T47D (cell line): ENCODE measurements at places on chromosomes 2 and 18.

DNA sequence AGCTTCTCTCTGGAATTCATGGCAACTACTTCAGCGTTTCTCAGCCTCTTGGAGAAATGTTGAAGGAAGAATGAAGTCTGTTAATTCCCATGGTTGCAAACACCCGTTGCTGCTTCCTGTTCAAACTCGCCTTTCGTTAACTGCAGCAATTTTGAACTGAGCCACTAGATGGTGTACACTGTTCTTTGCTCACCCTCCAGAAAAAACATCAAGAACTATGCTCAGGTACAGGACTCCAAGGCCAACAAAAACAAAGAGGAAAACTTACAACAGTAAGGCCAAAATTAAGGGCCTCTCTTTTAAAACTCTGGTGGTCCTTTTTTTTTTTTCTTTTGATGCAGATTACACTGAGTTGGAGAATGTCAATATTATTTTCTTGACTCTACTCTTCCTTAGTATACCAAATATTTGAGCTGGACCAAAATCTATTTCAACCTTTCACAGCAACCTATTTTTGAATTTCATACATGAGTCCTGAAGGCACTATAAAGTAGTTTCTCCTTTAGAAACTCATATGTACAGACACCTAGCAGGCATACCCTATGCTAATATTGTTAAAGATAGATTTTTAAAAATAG is 58.2 kb downstream of the KLHL14 start:
- peak; percentile 21 for DNase-seq

- DNase-seq = peak; percentile 1
These were observed 37.5 kb downstream of the RTP5 start for GRCh38 chr2:241906826-241907570.

- no peak for DNase-seq
These were observed 67.3 kb upstream of the SPATS2L start for GRCh38 chr2:200239216-200239615.

DNA sequence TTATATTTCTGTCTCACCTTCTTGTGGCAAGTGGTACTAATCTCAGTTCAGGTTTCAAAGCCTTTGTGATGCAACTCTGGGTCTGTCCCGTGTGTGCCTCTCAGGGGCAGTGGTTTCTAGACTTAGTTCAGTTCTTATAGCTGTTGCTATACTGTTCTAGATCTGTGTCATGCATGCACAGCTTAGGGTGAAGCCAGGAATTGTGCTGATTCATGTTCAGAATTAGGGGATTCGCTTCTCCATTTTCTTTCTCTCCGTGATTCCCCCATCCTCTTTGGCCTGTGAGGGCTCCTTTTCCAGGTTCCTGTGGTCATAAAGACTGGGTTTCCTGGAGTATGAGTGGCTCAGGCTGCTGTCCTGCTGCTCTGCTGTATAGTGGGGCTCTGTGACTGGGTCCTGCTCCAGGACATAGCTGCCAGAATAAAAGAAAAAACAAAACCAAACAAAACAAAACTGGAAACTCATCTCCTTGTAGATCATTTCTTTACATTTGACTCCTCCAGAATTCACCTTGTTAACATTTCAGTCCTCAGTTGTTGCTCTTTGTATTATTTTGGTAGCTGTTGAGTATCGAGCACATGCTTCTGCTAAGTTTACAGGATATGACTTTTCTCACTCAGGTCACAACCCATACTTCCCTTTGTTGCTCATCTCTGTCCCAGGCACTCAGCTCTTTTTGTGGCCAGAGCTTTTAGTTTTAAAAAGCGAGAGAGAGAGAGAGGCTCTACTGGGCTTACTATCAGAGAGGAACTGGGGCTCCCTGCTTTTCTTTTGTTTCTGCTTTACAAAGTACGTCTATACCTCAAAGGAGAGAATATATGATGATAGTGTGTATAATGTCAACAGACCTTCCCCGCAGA is 34.2 kb downstream of the CERS6 start:
- no peak for DNase-seq

- no peak for DNase-seq
These were observed 18.2 kb downstream of the SNORC start for GRCh38 chr2:232888099-232888836.

DNA sequence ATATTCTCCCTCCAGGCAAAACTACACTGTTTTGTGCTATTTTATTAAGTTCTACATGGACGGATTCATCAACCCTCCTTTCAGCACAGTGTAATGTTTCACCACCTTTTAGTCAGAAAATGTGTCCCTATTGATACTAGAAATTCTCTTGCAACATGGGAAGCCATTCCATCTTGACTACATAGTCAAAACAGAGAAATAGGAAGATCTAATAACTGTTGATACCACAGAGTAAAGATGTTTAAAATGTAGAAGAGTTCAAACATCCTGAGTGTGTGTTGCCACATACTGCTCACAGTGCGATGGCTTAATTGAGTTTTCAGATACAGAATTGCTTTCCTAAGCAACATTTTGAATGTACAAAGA is 492.2 kb upstream of the RAB12 start:
- DNase-seq = no peak

DNA sequence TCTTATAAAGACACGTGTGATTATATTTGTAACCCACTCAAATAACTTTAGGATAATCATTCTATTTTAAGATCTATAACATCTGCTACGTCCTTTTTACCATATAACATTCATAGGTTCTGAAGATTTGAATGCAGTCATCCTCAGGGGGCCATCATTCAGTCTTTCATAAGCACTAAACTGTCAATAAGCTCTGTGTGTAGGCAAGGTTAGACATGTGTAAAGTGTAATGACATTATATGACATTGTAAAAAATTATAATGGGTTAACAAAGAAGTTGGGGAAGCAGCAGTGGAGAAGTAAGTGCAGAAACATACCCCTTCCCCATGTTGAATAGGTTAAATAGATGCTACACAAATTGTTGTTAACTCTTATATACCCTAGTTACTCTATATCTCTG is 845.9 kb downstream of the ERBB4 start:
- DNase-seq = no peak

- DNase-seq = no peak
These were observed 61.3 kb upstream of the NXPH2 start for GRCh38 chr2:138841459-138841858.

GRCh38 chr2:178193496-178193822 is 853 bp upstream of the OSBPL6 start:
- DNase-seq = peak; percentile 71

DNA sequence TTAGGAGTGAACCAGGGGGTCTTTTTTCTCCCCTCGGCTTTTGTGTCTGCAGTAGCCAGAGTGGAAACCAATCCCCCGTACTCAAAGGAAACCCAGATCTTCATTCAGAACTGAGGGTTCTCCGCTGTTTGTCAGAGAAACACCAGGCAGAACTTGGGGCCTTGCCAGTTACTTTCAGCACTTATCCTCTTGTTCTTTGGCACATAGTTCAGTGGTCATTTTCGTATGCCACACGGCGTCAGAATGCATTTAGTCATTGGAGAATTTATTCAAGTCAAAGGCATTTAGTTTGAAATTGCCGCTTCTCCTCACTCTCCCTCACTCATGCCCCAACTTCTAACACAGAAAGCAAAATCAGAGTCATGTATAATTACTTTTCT is 102.9 kb downstream of the CABLES1 start:
- DNase-seq = no peak

GRCh38 chr2:38578832-38579231 is 23.9 kb downstream of the HNRNPLL start:
- DNase-seq = no peak

- DNase-seq = no peak
These were observed 66.1 kb upstream of the ATG16L1 start for GRCh38 chr2:233185330-233185729.

- no peak for DNase-seq
These were observed 230.7 kb downstream of the HAUS1 start for GRCh38 chr18:46334868-46335281.

- no peak for DNase-seq
These were observed 28.3 kb downstream of the KIF5C start for GRCh38 chr2:148903294-148903693.

- DNase-seq = peak; percentile 28
These were observed 674 bp downstream of the PTPN4 start for GRCh38 chr2:119760237-119760955.

DNA sequence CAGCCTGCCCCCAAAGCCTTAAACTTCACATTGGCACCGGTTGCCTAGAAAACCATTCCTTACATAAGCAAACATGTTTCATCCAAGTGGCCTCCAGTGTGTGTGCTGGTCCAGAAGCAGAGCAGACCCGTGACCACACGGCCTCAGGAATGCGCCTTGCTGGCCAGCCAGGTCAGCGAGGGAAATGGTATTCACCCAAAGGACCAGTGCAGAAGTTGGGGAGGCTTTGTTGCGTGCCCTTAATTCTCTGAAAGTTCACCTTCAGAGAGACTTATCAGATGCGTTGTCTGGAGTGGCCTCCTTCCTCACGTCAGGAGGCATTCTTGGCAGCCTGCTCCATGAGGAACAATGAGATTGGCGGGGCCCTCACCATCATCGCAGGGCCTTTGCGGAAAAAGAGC is 25.9 kb downstream of the NRP2 start:
- no peak for DNase-seq

- DNase-seq = no peak
These were observed 112.2 kb downstream of the CPO start for GRCh38 chr2:207051385-207051965.

GRCh38 chr2:202237787-202238233 is 587 bp downstream of the SUMO1 start:
- peak; percentile 39 for DNase-seq

DNA sequence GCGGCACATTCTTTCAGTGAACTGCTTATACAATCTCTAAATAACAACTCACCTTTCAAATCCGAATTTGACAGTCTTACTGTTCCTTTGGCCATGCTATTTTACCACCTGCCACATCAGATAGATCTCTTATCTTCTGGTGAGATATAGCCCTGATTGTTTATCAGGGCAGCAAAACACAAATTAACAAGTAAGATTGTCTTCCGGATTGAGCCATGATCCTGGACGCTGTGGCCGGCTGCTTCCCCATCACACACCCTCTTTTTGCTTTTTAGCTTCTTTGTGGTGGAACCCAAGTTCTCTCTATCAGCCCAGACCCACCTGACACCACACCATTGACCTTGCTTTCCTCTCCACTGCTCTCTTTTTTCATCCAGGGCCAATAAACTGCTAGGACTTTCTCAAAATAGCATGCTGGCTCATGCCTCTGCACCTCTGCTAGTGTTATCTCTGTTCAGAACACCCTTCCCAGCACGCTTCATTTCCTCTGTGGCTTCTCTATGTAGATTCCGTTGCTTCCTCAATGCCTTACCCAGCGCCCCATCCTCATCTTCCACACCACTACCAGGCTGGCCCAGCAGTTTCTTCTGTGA is 111.8 kb upstream of the CNTNAP5 start:
- no peak for DNase-seq

DNA sequence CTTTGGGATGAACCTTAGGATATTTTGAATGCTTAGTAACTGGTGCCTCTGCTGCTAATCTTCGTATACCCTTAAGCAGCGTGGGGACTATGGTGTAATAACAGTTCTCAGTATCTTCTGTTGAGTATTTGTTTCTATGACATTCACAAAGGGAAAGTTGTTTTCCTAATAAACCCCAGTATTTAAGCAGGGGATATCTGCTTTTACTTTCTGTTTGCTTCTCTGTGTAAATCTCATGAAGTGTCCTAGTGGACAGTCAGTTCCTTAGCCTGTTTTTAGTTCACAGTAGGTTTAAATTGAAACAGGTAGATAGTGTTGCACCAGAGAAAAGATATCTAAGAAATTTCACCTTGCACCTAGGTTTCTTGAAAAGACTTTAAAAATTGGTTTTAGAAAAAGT is 14.9 kb downstream of the KIAA1328 start:
- no peak for DNase-seq

DNA sequence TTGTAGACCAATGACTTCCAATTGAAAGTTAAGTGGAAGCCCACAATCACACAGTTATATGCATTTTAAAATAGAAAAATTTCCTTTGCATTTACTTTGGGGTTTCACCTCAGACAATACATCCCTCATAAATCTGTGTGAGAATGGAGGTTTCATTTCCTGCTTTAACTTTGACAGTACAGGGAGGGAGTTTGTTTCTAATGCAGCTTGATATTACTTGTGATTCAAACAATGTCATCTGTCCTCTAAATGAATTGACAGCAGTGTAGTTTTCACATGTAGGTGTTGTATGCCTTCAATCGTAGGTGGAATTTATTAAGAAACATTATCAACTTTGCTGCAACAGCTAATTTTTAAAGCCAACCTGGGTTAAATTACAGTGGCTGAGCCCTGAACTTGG is 75.2 kb downstream of the TMEFF2 start:
- no peak for DNase-seq

- DNase-seq = no peak
These were observed 487.4 kb downstream of the ZEB2 start for GRCh38 chr2:144032566-144032965.

- no peak for DNase-seq
These were observed 57.5 kb downstream of the PAX3 start for GRCh38 chr2:222241128-222241870.

DNA sequence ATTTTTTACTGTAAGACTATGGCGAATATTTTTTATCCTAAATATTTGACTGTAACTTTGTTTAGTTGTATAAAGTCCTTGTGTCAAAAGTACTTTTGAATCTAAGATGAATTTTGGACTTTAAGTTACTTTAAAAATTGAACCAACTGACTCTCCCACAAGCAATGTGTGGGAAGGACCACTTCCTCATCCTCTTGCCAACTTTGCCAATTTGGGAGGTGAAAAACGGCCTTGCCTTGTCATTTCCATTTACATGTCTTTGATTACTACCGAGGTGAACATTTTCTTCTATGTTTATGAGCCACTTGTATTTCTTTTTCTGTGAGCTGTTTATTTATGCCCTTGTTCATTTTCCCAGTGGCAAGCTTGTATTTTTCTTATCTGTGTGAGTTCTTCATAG is 12.8 kb upstream of the MSGN1 start:
- no peak for DNase-seq

DNA sequence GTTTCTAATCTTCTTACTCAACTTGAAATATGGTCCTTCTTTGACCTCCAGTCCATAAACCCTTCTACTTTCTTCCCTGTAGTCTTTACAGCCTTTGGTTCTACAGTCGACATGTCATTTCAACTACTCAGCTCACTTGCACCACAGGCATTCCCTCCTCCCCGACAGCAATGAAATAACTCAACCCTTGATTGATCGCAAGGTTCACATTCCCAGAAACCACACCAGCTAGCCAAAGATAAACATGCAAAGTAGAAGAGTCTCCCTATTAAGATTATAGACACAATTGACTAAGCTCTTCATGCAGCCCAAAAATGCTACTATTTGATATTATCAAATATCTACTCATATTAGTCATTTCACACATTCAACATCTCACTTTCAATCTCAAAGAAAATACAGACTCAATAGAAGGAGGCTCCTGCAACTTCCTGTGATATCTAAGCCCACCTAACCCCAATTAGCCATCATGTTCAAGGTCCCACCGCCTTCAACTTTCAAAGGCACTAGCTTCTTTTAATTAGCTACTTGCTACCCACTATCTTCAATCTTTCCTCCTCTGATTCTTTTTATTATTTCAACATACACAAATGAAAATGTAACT is 50.8 kb downstream of the RTTN start:
- no peak for DNase-seq
